ENCODE measurements at places on chromosomes 1 and 21. TPM values are rescaled to one million over a fixed set of nuclear protein-coding genes. Genes with fewer than 3 reads are reported as not detected.

Gene KLHDC9
- polyA plus RNA-seq: 0.57 TPM

DNA sequence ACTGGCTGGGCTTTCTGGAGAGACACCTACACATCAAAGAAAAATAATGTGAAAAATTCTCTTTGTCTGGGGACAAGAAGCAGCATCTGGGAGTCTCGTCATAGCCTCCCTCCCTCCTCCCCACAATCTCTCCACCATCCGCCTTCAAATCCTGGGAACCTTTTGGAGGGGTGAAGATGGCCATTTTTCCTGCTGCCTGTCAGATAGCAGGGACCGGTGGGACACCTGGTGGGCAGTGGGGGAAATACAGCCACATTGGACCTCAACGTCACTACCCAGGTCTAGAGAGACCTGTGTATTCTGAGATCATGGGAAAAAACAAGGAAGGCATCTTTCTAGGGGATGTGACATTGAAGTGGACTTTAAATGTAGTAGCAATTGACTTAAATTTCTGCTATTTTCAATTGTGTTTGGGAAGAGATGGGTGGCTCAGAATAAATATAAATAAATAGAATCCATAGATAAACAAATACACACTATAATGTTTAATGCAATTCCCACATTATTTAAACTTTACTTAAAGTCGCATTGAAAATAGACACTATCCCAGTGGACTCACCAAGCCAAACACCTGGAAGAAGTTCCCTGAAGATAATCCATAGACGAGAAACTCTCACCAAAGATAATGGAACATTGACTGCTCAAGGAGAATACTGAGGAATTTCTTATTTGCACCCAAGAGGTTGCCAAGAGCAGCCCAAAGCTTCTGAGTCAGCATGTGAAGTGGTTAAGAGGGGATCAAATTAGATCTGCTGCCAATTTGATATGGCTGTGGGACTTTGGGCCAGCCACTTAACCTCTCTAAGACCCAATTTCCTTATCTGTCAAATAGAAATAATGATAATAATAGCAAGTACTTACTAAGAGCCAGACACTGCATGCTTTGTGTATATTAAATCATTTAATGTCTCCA is 147.6 kb upstream of the CAMK1G start:
- no peak for DNase-seq

- no peak for DNase-seq
These were observed 47.3 kb downstream of the CLIC6 start for GRCh38 chr21:34715985-34716596.

DNA sequence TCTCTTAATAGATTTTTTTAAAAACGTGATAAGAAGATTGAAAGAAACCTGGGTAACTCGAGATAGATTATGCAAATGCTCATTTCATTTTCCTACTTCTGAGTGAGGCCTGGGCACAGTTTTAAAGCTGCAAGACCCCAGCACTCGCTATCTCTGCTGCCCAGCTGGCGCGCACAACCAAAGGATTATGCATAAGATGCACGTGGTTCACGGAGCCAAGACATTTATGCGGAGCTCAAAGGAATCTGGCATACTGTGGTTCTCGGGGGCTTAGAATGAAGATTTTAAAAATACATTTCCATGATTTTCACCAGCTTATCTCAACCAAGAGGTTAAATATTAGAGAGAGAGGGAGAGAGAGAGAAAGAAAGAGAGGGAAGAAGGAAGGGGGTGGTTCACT is 210.9 kb downstream of the DSCAM start:
- DNase-seq: no peak

GRCh38 chr21:26137379-26138060 is 33.0 kb downstream of the APP start:
- DNase-seq: no peak

Gene GBP5
- polyA plus RNA-seq: 0.85 TPM

- no peak for DNase-seq
These were observed 43.7 kb upstream of the RIPK4 start for GRCh38 chr21:41810597-41810932.

- DNase-seq: no peak
These were observed 42.0 kb downstream of the C1orf198 start for GRCh38 chr1:230826166-230826875.

Gene SPRR2B
- polyA plus RNA-seq: not detected

- peak; percentile 83 for DNase-seq
These were observed at the start of gene NSUN4 for GRCh38 chr1:46340404-46341221. TSS of gene NSUN4 (plus strand) at chr1:46340807. CDS start at chr1:46340827, 20 bp downstream.

GRCh38 chr1:77562596-77563150 is 119.8 kb downstream of the ZZZ3 start:
- DNase-seq: no peak

DNA sequence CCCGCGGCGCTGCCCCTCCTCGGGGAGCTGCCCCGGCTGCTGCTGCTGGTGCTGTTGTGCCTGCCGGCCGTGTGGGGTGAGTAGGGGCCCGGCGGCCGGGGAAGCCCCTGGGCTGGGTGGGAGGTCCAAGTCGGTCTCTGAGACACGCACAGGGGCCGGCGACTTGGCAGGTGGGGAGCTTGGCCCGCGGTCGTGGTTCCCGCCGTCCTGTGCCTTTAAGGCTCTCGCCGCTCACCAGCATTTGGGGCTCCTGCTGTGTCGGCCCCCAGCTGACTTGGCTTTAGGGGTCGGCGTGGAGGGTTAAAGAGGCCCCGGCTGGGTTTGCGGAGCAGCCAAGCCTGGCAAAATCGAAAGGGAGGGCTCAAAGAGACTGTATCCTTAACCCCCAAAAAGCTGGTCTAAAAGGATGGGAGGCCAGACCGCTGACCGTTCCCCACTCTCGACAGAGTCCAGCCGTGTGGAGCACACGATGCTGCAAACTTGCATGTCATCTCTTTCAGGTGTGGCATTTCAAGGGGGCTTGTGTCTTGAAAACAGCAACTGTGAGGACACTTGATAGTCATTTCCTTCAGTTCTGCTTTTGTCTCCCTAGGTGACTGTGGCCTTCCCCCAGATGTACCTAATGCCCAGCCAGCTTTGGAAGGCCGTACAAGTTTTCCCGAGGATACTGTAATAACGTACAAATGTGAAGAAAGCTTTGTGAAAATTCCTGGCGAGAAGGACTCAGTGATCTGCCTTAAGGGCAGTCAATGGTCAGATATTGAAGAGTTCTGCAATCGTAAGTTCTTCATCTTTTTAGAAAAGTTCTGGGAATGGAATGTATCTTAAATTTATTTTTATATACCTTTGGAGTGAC is 540 bp downstream of the CD55 start:
- no peak for DNase-seq

- DNase-seq: no peak
These were observed 62.6 kb upstream of the CD1D start for GRCh38 chr1:158117854-158118704.

DNA sequence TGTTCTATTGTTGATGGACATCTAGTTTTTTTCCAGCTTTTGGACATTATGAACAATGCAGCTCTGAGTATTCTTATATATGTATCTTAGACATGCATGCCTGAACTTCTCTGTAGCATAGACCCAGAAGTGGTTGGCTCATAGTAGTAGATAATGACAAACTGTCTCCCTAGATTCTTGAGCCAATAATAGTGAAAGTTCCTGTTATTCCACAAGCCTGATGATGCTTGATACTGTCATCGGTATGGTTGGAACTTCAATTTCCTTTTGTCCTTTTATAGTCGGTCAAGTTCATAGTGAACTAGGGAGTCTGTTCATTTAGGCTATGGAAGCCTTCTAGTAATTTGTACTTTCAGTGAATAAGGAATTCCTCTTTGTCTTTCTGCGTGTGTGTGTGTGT is 56.8 kb downstream of the MTR start:
- no peak for DNase-seq

DNA sequence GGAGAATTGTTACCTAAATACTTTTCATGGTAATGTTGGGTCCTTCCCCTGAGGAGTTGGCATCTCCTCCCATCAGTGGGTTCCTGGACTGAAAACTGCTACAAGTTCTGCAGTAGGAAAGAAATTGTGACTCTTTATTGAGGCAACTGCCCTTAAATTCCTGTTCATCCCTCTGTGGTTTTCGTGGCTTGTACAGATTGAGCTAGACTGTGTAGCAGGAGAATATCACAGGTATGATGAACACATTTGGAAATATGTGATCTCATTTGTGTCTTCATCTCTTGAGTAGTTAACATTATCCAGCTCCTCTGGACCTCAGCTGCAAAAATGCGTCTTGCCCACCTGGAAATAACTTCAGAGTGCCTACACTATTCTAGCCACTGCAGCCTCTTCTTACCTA is 390.6 kb downstream of the PTPRC start:
- DNase-seq: no peak

DNA sequence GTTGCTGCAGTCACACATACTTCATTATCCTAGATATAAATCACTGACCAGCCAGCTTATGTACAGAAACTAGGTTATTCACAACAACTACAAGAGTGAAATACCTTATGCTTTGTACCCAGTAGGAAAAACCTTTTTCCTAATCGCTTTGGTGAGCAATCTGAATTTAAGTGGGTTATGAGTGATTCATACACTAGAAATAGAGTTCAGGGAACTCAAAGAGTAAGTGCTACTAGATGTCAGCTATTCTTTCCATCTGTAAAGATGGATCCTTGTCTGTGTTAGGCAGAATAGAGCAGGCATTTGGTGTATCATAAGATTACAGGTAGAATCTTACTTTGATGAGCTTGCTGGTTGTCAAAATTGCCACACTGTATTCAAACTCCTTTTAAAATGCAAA is 101.9 kb downstream of the ZNF644 start:
- DNase-seq: no peak

DNA sequence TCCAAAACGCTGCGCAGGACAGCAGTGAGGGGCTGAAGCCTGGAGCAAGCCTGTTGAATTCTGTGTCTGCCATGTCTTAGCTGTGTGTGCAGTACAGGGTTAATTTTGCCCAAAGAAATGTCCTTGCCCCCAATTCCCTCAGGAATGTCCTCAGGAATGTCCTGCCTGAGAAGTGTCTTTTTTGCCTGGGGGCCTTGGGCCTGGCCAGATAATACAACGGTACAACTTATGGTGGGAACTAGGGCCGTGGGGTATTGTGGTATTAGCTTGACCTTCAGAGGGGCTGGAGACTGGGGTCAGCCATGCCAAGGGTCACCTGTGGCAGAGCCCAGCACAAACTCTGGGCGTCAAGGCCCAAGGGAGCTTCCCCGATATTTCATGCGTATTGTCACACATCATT is 107.7 kb downstream of the AJAP1 start:
- no peak for DNase-seq

GRCh38 chr1:30745156-30745833 is 12.3 kb downstream of the LAPTM5 start:
- no peak for DNase-seq

DNA sequence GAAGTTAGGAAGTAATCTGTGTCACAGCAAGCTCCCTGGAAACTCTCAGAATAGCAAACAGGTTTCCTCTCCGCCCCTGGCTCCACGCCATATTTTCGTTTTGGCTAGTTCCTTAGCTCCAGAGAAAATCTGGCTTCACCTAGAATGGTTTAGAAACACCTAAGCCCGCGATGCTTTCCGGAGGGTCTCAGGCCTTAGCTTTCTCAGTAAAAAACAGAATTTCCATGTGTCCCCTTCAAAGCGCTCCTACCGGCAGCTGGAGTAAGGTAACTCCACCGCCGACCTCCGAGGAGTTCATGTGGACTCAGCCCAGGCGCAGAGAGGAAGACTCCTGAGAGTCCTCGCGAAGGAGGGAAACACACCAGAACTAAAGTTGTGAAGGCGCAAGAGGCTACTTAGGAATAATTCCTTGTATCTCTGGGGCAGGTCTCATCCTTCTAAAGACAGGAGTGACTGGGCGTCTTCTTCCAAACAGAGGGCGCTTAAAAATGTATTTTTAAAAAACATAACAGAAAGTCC is 406 bp downstream of the KIAA0040 start:
- DNase-seq: no peak

DNA sequence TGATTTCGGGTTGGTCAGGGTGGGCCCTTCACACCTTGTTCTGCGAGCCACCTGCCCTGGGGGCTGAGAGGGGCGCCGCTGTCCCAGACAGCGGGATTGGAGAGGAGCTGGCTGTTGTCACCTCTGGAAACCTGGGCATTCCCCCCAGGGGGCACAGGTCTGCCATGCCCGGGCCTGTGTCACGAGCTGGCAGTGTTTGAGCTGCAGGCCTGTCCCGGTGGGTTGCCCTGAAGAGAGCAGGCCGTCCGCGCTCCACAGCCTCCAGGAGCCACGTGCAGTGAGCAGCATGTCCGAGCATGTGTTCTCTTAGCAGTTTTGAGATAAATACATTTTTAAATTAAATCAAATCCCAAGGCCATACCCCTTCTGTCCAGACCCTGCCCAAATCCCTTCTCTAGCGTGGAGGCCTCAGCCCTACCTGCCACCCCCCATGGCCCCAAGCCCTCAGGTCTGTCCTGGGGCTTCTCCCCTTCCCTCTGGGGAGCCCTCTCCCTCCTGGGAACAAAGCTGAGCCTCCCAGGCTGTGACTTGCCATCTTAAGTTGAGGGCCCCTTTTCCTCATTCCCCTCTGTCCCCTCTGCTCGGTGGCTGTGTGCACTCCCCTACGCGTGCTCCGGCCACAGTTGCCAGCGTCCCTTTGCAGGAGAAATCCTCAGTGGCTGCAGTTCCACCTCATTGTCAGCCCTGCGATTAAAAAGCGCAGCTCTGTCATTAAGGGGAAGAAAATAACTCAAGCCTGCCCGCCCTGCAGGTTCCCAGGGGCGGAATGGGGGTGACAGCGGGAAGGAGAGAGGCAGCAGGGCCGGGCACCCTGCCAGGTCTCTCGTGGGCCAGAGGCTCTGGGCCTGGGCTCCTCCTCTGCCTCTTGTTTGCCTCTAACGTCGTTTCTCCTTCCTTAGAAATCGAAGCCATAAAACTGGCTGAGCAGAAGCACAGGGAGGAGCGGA is 26.6 kb downstream of the SLX9 start:
- no peak for DNase-seq

DNA sequence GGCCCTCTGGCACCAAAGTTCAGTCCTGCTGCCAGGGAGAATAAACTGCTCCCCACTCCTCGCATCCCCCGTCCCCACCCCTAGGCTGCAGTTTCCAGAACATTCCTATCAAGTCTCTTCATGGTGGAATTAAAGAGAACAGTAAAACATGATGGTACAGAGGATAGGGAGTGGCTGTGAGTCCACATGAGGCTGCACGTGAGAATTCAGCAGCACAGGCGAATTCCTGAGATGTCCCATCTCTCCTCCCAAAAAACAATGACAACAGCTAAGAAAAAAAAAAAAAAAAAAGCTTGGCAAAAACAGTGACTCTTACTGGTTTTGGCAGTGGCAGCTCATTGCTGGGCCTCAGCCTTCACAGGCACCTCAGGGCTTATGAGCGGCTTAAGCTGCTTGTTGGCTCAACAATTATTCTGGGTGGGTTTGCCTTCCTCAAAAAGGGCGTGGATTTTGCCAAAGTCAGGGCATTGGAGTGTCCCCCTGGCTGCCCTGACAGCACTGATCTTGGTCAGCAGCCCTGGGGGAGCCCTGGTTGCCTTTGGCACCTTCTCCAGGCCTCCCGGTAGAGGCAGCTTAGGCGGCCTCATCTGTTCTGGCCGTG is 5.7 kb upstream of the IFFO2 start:
- no peak for DNase-seq
